Bronchial epithelial cell (primary cell): ENCODE measurements at places on chromosomes 16 and 17. TPM values are rescaled to one million over a fixed set of nuclear protein-coding genes. Genes with fewer than 3 reads are reported as not detected.

GRCh38 chr16:31350275-31351005, 4.5 kb upstream of the ITGAX start:
- no peak for DNase-seq

GRCh38 chr17:16384557-16384956, 3.7 kb downstream of the UBB start:
- no peak for DNase-seq

- DNase-seq: no peak
Observed at GRCh38 chr16:12315330-12316136, 339.0 kb downstream of the SNX29 start.

DNA sequence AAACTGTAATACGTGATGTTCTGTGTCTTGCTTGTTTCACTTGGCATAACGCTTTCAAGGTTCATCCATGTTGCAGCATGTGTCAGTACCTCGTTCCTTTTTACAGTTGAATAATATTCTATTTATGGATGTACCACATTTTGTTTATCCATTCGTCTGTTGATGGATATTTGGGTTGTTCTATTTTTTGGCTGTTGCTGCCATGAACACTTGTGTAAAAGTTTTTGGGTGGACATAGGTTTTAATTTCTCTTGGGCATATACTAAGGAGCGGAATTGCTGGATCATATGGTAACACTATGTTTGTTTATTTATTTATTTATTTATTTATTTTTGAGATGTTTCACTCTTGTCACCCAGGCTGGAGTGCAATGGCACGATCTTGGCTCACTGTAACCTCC, 137.0 kb downstream of the MSI2 start:
- no peak for DNase-seq

- no peak for DNase-seq
Observed at GRCh38 chr17:69869667-69870066, 205.4 kb upstream of the KCNJ16 start.

DNA sequence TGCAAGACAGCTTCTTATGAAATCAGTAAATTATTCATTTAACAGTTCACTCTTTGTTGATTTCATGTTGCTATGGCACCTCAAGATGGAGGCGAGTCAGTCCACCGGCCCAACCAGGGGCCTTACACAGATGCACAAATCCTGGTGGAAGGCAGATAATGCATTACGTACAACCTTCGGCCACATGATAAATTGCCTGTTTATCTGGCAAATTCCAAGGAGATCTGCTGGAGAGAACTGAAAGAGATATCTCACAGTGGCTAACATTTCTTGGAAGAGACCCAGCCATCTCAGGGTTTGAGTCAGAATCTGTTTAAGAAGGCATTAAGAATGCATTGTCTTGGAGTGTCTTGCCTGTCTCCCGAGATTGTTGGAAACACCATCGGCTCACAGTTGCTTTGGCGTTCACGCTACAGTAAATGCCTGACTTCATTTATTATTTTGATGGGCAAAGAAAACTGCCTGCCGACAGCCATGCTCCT, 225.6 kb downstream of the MSI2 start:
- DNase-seq: no peak

- peak; percentile 8 for DNase-seq
Observed at GRCh38 chr17:3944485-3945388, 19.5 kb downstream of the ATP2A3 start.

GRCh38 chr17:38900978-38901656, 24.3 kb upstream of the LASP1NB start:
- DNase-seq: peak; percentile 92

- DNase-seq: no peak
Observed at GRCh38 chr17:27038676-27039075, 255.2 kb upstream of the WSB1 start.

DNA sequence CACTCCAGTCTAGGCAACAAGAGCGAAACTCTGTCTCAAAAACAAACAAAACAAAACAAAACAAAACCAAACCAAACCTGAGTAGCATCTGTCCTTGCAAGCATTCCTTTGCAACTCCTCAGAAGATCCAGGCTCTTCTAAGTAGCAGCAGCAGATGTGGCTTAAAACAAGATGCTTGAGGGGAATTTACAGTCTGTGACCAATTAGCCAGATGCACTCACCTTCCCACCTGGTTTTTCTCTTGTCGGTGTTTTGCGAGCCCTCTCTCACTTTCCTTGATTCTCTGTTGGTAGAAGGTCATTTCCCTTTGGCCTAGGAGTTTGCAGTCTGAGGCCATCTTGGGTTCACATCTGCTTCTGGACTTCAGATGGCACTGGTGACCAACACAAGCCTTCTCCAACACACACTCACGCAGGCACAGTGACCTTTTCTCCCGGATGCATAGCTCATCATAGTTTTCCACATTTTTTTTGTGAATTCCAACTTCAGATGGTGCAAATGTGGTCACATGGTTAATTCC, 276.8 kb downstream of the STX8 start:
- no peak for DNase-seq

GRCh38 chr17:82332669-82333278, 792 bp downstream of the SECTM1 start:
- peak; percentile 40 for DNase-seq

- no peak for DNase-seq
Observed at GRCh38 chr17:71713846-71714245, 407.0 kb upstream of the SOX9 start.

HOXB9 gene
- total RNA-seq: not detected in 2 replicates

OR3A2 gene
- not detected in 2 replicates for total RNA-seq

C16orf54 gene
- total RNA-seq: not detected in 2 replicates

CBX2 gene
- 1.1 and 2.3 TPM in 2 replicates for total RNA-seq

TNFSF13 gene
- total RNA-seq: 2.6 and 3.7 TPM in 2 replicates
